NT2/D1 (cell line): ENCODE measurements at places on chromosomes 2 and 18.

- no peak for DNase-seq
Measured at GRCh38 chr2:42171396-42171980, 2.3 kb downstream of the EML4 start.

DNA sequence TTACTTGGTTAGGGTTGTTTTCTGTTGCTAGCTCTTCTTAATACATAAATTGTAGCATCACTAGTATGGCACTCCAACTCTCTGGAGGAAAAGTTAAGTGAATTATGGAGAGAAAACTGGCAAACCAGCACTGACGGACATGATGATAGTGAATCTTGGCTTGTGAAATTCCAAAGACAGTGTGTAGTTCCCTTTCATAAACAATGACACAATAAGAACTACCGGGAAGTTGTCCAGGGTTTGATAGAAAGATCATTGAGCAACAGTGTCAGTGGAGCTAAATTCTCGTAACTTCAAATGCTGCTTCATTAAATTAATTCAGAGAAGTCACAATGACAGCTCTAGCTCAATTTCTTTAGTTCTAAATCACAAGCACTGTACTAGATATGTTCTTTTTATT is 66.5 kb downstream of the RIT2 start:
- DNase-seq, result no peak

DNA sequence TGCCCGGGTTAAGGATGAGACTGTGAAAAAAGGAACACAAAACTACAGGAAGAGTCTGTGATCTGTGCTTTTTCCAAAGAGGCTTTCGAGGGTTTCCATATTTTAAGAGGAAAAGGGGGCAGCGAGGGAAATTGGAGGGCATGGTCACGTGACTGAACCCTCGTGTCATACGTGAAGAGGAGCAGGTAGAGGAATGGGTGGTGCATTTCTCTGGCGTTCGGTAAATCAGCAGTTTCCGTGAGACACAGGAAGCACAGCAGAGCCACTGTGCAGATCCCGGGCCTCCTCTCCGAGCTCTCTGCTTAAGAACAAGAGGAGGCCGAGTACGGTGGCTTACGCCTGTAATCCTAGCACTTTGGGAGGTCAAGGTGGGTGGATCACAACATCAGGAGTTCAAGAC is 219.7 kb downstream of the NDUFA10 start:
- DNase-seq, result no peak

DNA sequence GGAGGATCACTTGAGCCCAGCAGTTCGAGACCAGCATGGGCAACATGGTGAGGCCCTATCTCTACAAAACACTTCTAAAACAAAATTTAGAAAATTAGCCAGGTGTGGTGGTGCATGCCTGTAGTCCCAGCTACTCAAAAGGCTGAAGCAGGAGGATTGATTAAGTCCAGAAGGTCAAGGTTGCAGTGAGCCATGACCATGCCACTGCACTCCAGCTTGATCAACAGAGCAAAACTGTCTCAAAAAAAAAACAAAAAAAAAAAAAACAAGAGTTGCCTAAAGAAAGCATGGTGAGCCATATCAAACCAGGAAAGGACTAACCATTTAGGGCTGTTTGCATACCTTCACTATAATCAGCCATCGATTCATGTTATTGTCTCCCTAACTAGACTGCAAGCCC is 4.5 kb downstream of the CLASP1 start:
- DNase-seq, result no peak

DNA sequence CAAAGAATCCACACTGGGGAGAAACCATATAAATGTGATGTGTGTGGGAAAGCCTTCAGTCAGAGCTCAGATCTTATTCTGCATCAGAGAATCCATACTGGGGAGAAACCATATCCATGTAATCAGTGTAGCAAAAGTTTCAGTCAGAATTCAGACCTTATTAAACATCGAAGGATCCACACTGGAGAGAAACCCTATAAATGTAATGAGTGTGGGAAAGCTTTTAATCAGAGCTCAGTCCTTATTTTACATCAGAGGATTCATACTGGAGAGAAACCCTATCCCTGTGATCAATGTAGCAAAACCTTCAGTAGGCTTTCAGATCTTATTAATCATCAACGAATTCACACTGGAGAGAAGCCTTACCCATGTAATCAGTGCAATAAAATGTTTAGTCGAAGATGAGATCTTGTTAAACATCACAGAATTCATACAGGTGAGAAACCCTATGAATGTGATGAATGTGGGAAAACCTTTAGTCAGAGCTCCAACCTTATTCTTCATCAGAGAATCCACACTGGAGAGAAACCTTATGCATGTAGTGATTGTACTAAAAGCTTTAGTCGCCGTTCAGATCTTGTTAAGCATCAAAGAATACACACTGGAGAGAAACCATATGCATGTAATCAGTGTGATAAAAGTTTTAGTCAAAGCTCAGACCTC is 16.7 kb upstream of the ZSCAN30 start:
- DNase-seq, result no peak
